Activated CD8-positive, alpha-beta memory T cell treated with anti-CD3 and anti-CD28 coated beads, Interleukin-2, amount 10 ng/mL, durations not matched to agents 7 days and 5 days (primary cell): ENCODE measurements at places on chromosomes 2 and 18. TPM values are rescaled to one million over a fixed set of nuclear protein-coding genes. Genes with fewer than 3 reads are reported as not detected.

The SP140 gene
- 132 TPM for total RNA-seq

The RGPD3 gene
- not detected for total RNA-seq

The ASXL3 gene
- total RNA-seq: not detected

The ALPI gene
- total RNA-seq: not detected

The SLC5A7 gene
- total RNA-seq: not detected
